HT1080 (cell line): ENCODE measurements at places on chromosomes 13 and 19. TPM values are rescaled to one million over a fixed set of nuclear protein-coding genes. Genes with fewer than 3 reads are reported as not detected.

GRCh38 chr19:2356036-2356646 lies 3.9 kb upstream of the TMPRSS9 start:
- no peak for DNase-seq

GRCh38 chr19:15197942-15198341 lies 2.9 kb downstream of the NOTCH3 start:
- DNase-seq = no peak

DNA sequence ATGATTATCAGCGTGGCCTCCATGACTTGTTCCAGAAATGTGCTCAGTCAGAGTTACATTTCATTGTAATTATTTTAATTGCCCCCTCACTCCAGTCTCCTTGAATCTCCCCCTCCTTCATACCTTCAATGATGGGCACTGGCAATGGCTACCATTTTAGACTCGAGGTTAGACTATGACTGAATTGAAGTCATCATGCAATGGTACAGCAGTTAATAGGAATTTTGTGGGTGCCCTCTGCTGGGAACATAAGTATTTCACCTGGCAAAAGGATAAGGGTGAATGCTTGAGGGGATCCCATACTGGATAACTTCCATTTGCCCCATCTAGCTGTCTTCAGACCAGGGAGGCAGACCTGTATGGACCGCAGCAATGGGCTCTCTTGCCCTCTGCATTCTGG lies 32.2 kb upstream of the USP12 start:
- DNase-seq = peak; percentile 42

DNA sequence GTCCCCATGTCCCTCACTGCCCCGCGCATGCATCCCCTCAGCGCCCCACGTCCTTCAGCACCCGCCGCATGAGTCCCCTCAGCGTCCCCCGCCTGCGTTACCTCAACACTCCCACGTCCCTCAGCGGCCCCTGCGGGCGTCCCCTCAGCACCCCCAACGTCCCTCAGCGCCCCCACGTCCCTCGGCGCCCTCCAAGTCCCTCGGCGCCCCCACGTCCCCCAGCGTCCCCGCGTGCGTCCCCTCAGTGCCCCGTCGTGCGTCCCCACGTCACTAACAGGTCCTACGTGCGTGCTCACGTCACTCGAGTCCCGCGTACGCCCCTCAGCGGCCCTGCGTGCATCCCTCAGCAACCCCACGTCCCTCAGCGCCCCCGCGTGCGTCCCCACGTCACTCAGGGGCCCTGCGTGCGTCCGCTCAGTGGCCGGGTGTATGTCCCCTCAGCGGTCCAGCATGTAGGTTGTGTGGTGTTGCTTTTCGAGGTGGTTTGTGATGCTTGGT lies 19.5 kb upstream of the GAS6 start:
- no peak for DNase-seq

GRCh38 chr19:44909775-44910174 lies 4.2 kb downstream of the APOE start:
- DNase-seq = no peak

- peak; percentile 2 for DNase-seq
Observed at GRCh38 chr19:56405062-56405461, 930 bp downstream of the ZNF583 start.

DNA sequence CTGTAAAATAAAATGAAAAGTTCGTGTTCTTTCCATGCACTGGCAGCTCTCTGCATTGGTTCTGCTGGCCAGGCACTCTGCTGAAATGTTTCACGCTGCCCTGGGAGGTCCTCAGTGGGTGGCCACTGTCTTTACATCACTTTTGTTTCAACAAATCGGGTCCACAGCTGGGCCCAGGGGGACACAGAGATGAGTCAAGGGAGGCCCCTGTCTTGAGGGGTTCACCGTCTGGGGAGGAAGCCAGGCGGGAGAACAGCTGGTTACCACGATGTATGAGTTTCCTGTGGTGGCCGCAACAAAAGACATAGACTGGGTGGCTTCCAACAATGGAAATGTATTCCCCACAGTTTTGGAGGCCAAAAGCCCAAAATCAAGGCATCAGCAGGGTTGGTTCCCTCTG lies 5.1 kb upstream of the KLF2 start:
- DNase-seq = no peak

- DNase-seq = no peak
Observed at GRCh38 chr19:39410017-39410830, 2.2 kb upstream of the PLEKHG2 start.

GRCh38 chr19:42202290-42202880 lies 15.1 kb downstream of the DEDD2 start:
- no peak for DNase-seq

DNA sequence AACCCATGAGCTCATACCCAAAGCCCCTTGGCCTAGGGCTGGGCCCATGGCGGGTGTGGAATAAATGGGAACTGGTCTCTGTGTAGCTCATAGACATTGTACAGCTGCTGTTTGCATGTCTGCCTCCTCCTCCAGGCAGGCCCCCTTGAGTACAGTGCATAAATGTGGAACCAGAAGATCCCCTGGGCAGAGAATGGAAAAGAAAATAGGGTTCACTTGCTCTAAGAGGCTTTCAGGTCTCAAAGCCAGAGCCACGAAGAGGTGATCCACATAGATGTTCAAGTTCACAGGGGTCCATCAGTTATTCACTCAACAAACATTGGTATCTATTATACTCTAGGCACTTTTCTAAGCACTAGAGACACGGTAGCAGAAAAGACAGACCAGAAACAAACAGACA lies 79.2 kb upstream of the CACNA1A start:
- DNase-seq = no peak

GRCh38 chr13:87925006-87925405 lies 253.8 kb downstream of the SLITRK5 start:
- no peak for DNase-seq

DNA sequence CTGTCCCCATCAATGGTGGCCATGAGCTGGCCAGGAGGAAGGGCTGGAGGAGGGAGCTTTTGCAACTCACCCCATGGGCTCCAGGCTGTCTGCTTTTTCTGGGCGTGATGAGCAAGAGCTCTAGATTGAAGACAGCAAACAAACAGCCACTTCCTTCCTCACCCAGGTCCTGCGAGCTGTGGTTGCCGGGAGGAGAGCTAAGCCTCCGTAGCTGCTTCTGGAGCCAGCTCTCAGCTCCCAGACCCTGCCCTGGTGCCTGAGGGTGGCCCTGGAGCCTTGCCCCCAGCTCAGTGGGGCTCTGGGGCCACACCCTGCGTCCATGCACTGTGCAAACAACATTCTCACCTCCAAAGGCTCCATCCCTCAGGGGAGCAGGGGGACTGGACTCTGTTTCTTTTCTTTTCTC lies 6.2 kb downstream of the MYO1F start:
- DNase-seq = peak; percentile 40

DNA sequence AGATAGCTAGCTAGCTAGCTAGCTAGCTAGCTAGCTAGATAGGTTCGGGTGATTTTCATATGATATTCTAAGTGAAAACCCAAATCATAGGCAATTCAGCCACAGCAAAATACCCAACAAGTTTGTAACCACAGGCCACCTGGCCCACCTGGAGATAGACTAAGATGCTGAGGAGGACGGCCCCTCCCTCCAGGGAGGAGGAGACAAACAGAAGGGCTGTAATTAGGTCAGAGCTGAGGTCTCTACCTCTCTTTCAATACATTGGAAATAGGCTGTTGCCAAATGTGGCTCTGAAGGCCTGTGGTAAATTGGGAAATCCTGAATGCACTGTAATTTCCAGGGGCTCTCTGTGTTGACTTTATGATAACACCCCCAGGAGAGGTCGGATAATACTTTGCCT lies 382.2 kb downstream of the FGF9 start:
- DNase-seq = no peak

DNA sequence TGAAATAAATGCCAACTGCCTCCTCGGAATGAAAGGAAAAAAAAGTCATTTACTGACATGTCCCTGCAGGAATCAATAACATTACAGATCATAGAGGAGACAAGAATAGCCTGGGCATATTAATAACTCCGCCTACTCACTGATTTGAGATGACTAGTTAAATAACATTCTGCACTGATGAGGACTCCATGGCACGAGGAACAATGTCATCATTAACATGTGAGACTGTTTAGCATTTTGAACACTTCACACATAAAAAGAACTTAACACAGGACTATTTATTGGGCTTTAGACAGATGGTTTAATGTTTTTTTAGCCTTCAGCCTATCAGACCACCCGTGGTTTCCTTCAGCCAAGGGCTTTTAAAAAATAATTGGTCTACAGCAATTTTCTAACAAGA lies 170.1 kb downstream of the OLFM4 start:
- DNase-seq = no peak

GRCh38 chr19:48819366-48819816 lies 8.6 kb upstream of the BCAT2 start:
- peak; percentile 81 for DNase-seq

DNA sequence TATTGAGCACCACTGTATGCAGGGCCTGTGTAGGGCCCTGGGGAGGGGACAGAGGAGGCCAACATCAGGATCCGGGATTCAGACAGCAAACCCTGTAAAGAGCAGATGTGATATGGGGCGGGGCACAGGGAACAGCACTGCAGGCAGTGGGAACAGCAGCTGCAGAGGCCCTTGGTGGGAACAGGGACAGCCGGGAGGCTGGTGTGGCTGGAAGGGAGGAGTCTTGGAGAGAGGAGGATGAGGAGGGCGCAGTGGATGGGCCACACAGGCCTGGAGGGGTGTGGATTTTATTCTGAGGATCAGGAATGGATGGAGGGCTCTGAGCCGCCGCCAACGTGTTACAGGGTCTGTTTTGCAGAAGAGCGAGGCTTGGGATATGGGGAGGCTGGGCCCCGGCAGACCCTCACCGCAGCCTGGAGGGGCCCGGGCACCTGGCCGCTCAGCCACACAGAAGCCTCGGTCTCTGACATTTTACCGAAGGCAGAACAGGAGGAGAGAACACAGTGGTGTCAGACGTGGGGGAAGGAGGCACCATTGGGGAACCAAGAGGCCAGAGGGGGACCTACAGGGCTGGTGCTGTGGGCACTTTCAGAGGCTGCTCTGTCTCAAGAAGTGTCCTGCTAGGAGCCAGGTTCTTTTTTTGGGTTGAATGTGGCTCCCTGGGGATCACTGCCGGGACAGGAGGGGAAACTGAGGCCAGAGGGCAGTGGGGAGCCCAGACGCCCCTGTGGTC lies 6.9 kb downstream of the EFNA2 start:
- no peak for DNase-seq

- no peak for DNase-seq
Observed at GRCh38 chr13:28865149-28865744, 45.1 kb downstream of the MTUS2 start.

The HAUS5 gene
- total RNA-seq = 19.7 and 21.1 TPM in 2 replicates

The CLIP3 gene
- total RNA-seq = 0.45 TPM in 1 of 2 replicates, not detected in the other

The KEAP1 gene
- 72.1 and 76.0 TPM in 2 replicates for total RNA-seq

The LHB gene
- total RNA-seq = not detected in 2 replicates

The SLC25A41 gene
- total RNA-seq = 0.18 TPM in 1 of 2 replicates, not detected in the other
